ENCODE measurements at places on chromosomes 2 and 18. TPM values are rescaled to one million over a fixed set of nuclear protein-coding genes. Genes with fewer than 3 reads are reported as not detected.
A peak's percentile ranks its signal among the peaks of the same experiment; 100 is the strongest.

Gene GALNT14
- 8.4 TPM for total RNA-seq

Gene WDR35
- 25.7 TPM for total RNA-seq

Gene GPATCH11
- 21.1 TPM for total RNA-seq

Gene NPPC
- 16.6 TPM for total RNA-seq

Gene GPAT2
- total RNA-seq = 0.79 TPM

Gene MAB21L4
- total RNA-seq = 0.22 TPM

Gene VSNL1
- total RNA-seq = 58.6 TPM

Gene TMEM37
- 0.69 TPM for total RNA-seq

Gene IL37
- 0.28 TPM for total RNA-seq

Gene CNGA3
- 7.1 TPM for total RNA-seq

Gene SFTPB
- not detected for total RNA-seq

Gene GAL3ST2
- total RNA-seq = 0.50 TPM

Gene CDKL4
- total RNA-seq = 3.7 TPM

- no peaks in the 10 kb centered on the region for H3K36me3 ChIP-seq
- H3K4me3 ChIP-seq = no peak overlapping the region
- no peak for DNase-seq
- H3K27ac ChIP-seq = no peak overlapping the region
Observed at GRCh38 chr2:232773815-232774214, 2.5 kb downstream of the KCNJ13 start.

- H3K27me3 ChIP-seq = no peaks in the 10 kb centered on the region
- H3K4me1 ChIP-seq = peaks cover 9% of the 10 kb centered on the region
- no peak overlapping the region for H3K27ac ChIP-seq
- DNase-seq = no peak
- H3K36me3 ChIP-seq = no peaks in the 10 kb centered on the region
- no peak overlapping the region for H3K4me3 ChIP-seq
Observed at GRCh38 chr2:112709703-112710102, 11.1 kb upstream of the NT5DC4 start.

GRCh38 chr2:60925994-60926740 lies 44.8 kb downstream of the REL start:
- H3K27me3 ChIP-seq = no peaks in the 10 kb centered on the region
- peaks cover 3% of the 10 kb centered on the region for H3K36me3 ChIP-seq
- H3K4me3 ChIP-seq = no peak overlapping the region
- no peak for DNase-seq

DNA sequence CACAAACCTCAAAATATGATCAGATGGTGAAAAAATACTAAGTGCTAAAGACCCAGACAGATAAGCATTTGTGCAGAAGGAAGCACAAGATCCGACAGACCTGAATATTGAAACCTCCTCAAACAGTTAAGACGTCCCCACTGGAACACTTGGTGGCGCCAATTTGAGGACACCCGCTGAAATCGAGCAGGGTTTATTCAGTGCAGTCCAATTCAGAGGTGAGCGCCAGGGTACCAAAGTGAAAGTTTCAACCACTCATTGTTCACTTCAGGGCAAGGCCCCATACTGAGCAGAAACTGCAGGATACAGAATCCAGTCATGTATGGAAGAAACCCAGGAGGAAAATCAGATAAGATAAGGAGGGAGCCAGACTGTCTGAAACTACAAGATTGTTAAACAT lies 417.6 kb downstream of the LRRTM4 start:
- H3K4me1 ChIP-seq = no peaks in the 10 kb centered on the region
- no peaks in the 10 kb centered on the region for H3K36me3 ChIP-seq
- no peak overlapping the region for H3K27ac ChIP-seq
- no peak for DNase-seq
- no peak overlapping the region for H3K4me3 ChIP-seq
- no peaks in the 10 kb centered on the region for H3K27me3 ChIP-seq

- H3K36me3 ChIP-seq = no peaks in the 10 kb centered on the region
- H3K27me3 ChIP-seq = no peaks in the 10 kb centered on the region
- no peaks in the 10 kb centered on the region for H3K4me1 ChIP-seq
- no peak overlapping the region for H3K4me3 ChIP-seq
Observed at GRCh38 chr2:65660340-65660739, 227.9 kb upstream of the SPRED2 start.

GRCh38 chr2:67841711-67842110 lies 221.1 kb downstream of the C1D start:
- H3K4me3 ChIP-seq = no peak overlapping the region
- H3K36me3 ChIP-seq = no peaks in the 10 kb centered on the region
- DNase-seq = no peak
- H3K27ac ChIP-seq = no peak overlapping the region
- H3K27me3 ChIP-seq = peaks cover 3% of the 10 kb centered on the region
- peaks cover 9% of the 10 kb centered on the region for H3K4me1 ChIP-seq

- no peaks in the 10 kb centered on the region for H3K36me3 ChIP-seq
- no peak for DNase-seq
- no peak overlapping the region for H3K4me3 ChIP-seq
- no peak overlapping the region for H3K27ac ChIP-seq
Observed at GRCh38 chr18:53950545-53950944, 273.9 kb downstream of the MBD2 start.

- H3K4me3 ChIP-seq = no peak overlapping the region
- no peak overlapping the region for H3K27ac ChIP-seq
- H3K27me3 ChIP-seq = no peaks in the 10 kb centered on the region
- DNase-seq = peak; percentile 76
- peaks cover 45% of the 10 kb centered on the region for H3K4me1 ChIP-seq
- H3K36me3 ChIP-seq = no peaks in the 10 kb centered on the region
Observed at GRCh38 chr2:239762655-239763269, 262.4 kb downstream of the NDUFA10 start.

- peak; percentile 38 for DNase-seq
- H3K27me3 ChIP-seq = peaks cover 2% of the 10 kb centered on the region
- peaks cover 2% of the 10 kb centered on the region for H3K36me3 ChIP-seq
- H3K27ac ChIP-seq = peak overlapping the region; percentile 96
- peak overlapping the region; percentile 72 for H3K4me3 ChIP-seq
Observed at GRCh38 chr2:8680822-8681760, 765 bp upstream of the ID2 start.

DNA sequence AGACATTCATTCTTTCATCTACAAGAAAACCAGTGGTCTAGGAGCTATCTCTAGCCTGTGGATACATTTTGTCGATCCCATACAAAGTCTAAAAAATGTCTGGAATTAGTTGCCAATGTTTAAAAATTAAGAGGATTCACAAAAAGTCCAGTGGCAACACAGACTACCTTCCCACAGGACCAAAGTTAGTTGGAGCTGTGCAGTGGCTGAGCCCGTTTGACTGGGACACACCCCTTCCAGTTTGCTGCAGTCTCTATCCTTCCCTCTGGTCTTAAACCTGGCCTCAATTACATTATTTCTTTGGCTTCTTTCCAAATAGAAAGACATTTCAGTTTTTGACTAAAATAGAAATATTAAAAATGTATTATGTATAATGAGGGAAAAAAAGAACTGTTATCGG lies 18.6 kb downstream of the SLC16A14 start:
- H3K27ac ChIP-seq = no peak overlapping the region
- no peak overlapping the region for H3K4me3 ChIP-seq
- peaks cover 3% of the 10 kb centered on the region for H3K4me1 ChIP-seq
- no peaks in the 10 kb centered on the region for H3K27me3 ChIP-seq

DNA sequence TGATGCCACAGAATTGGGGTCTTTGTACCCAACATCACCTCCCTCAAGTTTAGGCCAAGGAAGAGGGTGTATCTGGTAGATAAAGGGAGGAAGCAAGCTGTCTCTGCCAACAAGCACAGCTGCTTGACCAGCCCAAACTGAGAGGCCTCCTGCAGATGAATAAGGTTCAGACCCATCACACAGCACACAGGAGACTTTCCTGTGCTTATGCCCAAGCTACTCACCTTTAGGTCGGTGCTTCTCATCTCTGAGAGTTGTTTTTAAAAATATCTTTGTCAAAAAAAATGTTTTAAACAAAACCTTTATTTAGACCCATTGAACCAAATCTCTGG lies 24.7 kb upstream of the SP3 start:
- no peaks in the 10 kb centered on the region for H3K36me3 ChIP-seq
- no peak overlapping the region for H3K4me3 ChIP-seq
- no peaks in the 10 kb centered on the region for H3K27me3 ChIP-seq
- H3K4me1 ChIP-seq = peaks cover 19% of the 10 kb centered on the region
- DNase-seq = no peak

GRCh38 chr2:64296140-64296480 lies 151.9 kb upstream of the PELI1 start:
- H3K4me1 ChIP-seq = peaks cover 12% of the 10 kb centered on the region
- no peaks in the 10 kb centered on the region for H3K27me3 ChIP-seq
- H3K4me3 ChIP-seq = no peak overlapping the region
- no peak overlapping the region for H3K27ac ChIP-seq
- H3K36me3 ChIP-seq = no peaks in the 10 kb centered on the region

DNA sequence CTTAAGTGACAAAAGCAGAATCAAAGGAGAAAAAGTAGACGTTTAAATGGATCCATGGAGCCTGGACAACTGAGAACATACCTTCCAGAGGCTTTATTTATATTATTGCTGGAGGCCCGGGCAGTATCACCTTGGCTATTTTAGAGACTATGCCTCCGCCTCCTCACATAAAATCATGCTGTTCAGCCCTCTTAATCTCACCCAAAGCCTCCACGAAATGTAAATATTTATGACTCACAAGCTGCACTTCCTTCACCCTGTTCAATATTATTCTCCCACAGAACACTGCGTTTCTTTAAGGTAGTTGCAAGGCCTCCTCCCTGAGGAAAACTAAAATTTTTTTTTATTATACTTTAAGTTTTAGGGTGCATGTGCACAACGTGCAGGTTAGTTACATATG lies 478.6 kb upstream of the ACVR2A start:
- H3K4me3 ChIP-seq = no peak overlapping the region
- DNase-seq = no peak
- H3K27ac ChIP-seq = no peak overlapping the region
- no peaks in the 10 kb centered on the region for H3K4me1 ChIP-seq
- H3K27me3 ChIP-seq = no peaks in the 10 kb centered on the region

GRCh38 chr18:62812242-62812641 lies 96.9 kb downstream of the PHLPP1 start:
- H3K4me1 ChIP-seq = peaks cover 6% of the 10 kb centered on the region
- no peaks in the 10 kb centered on the region for H3K36me3 ChIP-seq
- H3K27me3 ChIP-seq = no peaks in the 10 kb centered on the region
- H3K4me3 ChIP-seq = no peak overlapping the region
- DNase-seq = no peak

- H3K4me3 ChIP-seq = no peak overlapping the region
- no peaks in the 10 kb centered on the region for H3K4me1 ChIP-seq
- no peak overlapping the region for H3K27ac ChIP-seq
- no peak for DNase-seq
Observed at GRCh38 chr2:30663321-30663720, 143.9 kb downstream of the CAPN13 start.

GRCh38 chr2:224159345-224159928 lies 120.4 kb upstream of the SERPINE2 start:
- DNase-seq = no peak
- H3K27me3 ChIP-seq = no peaks in the 10 kb centered on the region
- no peaks in the 10 kb centered on the region for H3K36me3 ChIP-seq
- H3K4me1 ChIP-seq = no peaks in the 10 kb centered on the region

DNA sequence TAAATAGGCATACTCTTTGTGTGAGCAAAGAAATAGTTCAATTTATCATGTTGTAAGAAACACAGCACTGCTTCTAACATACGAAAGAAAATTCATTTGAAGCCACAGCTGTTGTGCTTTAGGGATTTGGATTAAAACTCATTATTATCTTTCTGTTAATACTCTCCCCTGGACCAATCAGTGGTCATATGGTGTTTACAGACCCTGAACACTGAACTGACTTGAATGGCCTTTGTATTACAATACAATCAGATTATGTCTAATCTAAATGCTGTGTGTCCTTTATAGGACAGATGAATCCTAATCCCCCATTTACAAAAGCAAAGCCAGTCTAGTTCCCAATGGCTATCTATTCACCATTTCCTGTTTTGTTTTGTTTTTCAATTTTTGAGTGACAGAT lies 36.5 kb downstream of the ZNF385B start:
- H3K4me1 ChIP-seq = no peaks in the 10 kb centered on the region
- no peaks in the 10 kb centered on the region for H3K36me3 ChIP-seq
- no peaks in the 10 kb centered on the region for H3K27me3 ChIP-seq
- no peak overlapping the region for H3K27ac ChIP-seq
- DNase-seq = no peak

- H3K27me3 ChIP-seq = no peaks in the 10 kb centered on the region
- H3K27ac ChIP-seq = no peak overlapping the region
- peaks cover 10% of the 10 kb centered on the region for H3K36me3 ChIP-seq
- H3K4me1 ChIP-seq = no peaks in the 10 kb centered on the region
- no peak for DNase-seq
Observed at GRCh38 chr2:173370198-173370597, 15.5 kb downstream of the CDCA7 start.

GRCh38 chr18:60060578-60060977 lies 160.8 kb downstream of the PMAIP1 start:
- H3K4me3 ChIP-seq = no peak overlapping the region
- no peaks in the 10 kb centered on the region for H3K4me1 ChIP-seq
- no peak for DNase-seq
- H3K36me3 ChIP-seq = no peaks in the 10 kb centered on the region

GRCh38 chr18:9992300-9992972 lies 78.6 kb downstream of the VAPA start:
- H3K4me1 ChIP-seq = peaks cover 35% of the 10 kb centered on the region
- no peak for DNase-seq
- no peak overlapping the region for H3K4me3 ChIP-seq
- H3K27ac ChIP-seq = peak overlapping the region; percentile 40
- no peaks in the 10 kb centered on the region for H3K27me3 ChIP-seq

- no peak overlapping the region for H3K4me3 ChIP-seq
- no peak overlapping the region for H3K27ac ChIP-seq
- H3K27me3 ChIP-seq = no peaks in the 10 kb centered on the region
Observed at GRCh38 chr2:54040685-54041084, 69.9 kb upstream of the PSME4 start.

DNA sequence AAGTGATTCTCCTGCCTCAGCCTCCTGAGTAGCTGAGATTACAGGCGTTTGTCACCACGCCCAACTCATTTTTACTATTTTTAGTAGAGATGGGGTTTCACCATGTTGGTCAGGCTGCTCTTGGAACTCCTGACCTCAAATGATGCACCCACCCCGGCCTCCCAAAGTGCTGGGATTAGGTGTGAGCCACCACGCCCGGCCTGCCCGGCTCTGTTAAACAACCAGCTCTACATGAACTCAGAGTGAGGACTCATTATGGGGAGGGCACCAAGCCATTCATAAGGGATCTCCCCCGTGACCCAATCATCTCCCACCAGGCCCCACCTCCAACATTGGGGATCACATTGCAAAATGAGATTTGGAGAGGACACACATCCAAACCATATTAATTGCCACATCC lies 8.8 kb downstream of the ATIC start:
- H3K4me3 ChIP-seq = no peak overlapping the region
- H3K36me3 ChIP-seq = peaks cover 27% of the 10 kb centered on the region
- H3K27me3 ChIP-seq = no peaks in the 10 kb centered on the region
- no peaks in the 10 kb centered on the region for H3K4me1 ChIP-seq
- no peak for DNase-seq

DNA sequence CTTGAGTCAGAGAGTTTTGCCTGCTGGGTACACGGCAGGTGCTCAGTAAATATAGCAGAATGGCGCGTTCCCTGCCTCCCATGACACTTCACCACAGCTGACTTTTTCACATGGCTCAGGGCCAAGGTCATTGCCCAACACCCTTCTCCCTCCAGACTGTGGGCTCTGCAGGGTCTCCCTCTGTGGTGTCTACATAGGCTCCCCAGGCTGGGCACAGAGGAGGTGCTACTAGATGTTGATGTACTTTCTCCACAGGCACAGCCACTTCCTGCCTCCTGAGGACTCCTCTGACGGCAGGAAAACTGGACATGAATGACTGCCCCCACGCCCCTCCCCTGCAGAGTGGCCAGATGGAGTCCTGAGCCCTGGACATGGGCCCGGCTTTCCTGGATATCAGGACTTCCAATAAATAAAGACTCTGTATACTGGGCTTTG lies 4.2 kb downstream of the CHCHD5 start:
- H3K36me3 ChIP-seq = peaks cover 32% of the 10 kb centered on the region
- no peak overlapping the region for H3K4me3 ChIP-seq
- H3K27ac ChIP-seq = no peak overlapping the region
- DNase-seq = no peak

All from spinal cord (tissue), 10 donors.